Smooth muscle cell of the brain vasculature (primary cell): ENCODE measurements at places on chromosomes 12 and 14.

DNA sequence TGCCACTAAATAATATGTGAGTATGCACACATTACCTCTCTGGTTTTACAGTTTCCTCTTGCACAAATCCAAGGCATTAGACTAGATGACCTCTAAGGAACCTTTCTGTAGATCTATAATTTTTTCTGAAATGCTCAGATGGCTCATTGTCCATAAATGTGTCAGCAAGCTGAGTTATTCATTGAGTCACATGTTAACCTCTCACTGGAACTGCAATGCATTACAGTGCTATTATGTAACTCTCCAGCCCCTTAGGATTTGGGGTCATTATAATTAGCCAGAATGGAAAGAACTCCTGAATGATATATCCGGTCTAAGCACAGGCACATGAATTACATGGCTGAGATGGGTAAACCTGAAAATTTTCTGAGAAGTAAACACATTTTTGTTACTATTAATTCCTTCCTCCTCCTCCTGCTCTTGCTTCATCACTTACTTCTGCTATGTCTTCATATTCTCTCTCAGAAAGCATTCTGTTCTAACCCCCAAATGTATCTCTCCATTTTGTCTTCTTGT, 20.3 kb upstream of the DRAM1 start:
- no peak for DNase-seq

DNA sequence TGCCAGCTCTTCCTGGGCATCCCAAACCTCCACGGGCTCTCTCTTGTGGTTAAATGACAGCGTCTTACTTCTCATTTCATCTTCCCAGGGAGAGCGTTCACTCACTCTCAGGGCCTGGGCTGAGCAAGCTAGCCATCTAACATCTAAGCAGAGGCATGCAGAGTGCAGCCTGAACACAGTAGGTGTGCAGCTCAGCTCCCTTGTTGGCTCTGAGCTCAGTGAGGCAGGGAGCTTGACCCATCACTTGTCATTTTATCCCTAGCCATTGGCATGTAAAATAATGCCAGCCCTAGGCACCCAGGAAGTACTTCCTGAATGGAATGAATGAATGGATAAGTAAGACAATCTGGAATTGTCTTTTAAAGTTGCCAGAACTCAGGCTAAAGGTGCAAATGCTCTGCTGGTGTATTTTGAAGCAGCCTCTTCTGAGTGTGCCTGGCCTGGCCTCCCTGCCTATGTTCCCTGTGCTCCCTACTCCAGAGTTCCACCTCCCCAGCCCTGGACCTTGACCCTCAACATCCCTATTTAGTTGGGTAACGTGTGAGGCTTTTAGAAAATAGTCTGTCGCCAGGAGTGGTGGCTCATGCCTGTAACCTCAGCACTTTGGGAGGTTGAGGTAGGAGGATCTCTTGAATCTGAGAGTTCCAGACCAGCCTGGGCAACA, 9.5 kb upstream of the MEG3 start:
- DNase-seq: no peak

- peak; percentile 51 for DNase-seq
Measured at GRCh38 chr12:115135800-115136211, 451.8 kb upstream of the TBX3 start.

- peak; percentile 97 for DNase-seq
Measured at GRCh38 chr12:108826101-108826806, 31.1 kb downstream of the SSH1 start.

DNA sequence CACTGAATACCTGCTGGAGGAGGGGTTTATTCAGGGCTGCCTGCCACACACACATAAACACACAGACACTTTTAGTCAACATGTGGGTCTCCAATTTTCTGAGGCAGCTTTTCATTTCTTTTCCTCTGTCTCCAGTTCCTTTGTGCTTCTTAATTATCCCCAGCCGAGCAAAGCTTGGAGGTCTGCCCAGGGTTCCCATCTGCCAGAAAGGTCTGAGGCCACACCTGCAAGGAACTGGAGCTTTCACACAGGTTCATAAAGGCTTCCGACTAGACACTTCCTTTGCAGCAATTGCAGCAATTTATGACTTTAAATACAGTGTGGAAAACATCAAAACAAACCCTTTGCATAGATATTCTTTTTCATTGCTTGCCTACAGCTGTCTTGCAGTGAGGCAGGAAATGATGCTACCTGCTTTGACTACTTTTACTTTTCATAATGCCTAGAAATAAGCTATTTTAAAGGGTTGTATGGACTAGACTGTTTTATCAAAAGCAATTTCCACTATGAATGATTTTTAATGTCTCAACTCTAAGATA, 1318.9 kb downstream of the AACS start:
- DNase-seq: no peak

DNA sequence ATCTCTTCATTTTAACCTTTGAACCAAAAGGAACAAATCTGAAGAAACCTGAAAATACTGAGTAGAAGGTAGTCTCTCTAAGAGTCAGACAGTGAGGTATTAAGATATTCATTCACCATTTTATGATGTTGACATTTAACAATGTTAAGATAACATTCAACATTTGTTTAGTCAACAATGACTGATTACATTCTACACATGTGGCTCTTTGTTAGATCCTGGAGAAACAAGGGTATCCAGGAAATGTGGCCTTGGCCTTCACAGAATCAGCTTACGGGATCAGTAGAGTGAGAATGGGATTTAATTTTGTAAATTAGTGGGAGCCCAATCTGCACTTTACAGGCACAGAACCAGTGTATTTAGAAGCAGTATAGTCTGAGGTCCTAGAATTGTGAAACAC, 355.5 kb downstream of the KCNH5 start:
- DNase-seq: no peak

DNA sequence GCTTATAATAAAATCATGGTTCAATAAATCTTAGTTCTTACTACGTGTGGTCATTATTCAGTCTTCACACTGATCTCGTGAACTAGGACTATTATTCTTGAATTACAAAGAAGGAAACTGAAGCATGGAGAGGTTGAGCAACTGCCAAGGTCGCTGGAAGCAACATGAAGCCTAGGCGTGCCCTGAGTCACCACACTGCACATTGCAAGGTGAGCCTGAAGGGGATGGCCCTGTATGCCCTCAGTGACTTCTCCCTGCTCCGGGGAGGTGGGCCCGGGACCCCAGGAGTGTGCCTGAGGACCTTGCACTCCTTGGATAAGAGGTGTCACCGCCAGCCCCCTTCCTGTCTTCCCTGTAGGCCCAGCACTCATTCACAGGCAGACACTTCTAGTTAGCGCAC, 161.6 kb downstream of the CACNA1C start:
- DNase-seq: no peak

GRCh38 chr12:45268672-45269411, 52.9 kb downstream of the ANO6 start:
- DNase-seq: no peak

DNA sequence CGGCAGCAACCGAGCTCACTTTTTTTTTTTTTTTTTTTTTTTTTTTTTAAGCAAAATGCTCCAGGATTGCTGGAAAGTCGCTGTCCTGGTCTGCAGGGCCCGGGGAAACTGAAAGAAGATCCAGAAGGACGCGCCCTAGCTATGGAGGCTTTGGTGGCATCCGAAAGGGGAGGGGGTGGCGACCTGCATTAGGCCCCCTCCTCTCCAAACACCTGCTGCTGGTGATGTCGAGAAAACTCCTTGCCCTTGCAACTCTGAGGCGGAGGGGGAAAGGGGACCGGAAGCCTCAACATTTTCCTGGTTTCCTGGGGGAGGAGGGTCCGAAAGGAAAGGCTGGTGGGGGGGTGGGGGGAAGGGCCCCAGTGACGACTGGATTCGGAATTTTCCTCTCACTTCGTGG, 421.1 kb downstream of the VRK1 start:
- DNase-seq: no peak

GRCh38 chr12:101761350-101761749, 22.1 kb upstream of the SYCP3 start:
- no peak for DNase-seq

- DNase-seq: no peak
Measured at GRCh38 chr12:109625749-109626377, 52.3 kb downstream of the MVK start.

DNA sequence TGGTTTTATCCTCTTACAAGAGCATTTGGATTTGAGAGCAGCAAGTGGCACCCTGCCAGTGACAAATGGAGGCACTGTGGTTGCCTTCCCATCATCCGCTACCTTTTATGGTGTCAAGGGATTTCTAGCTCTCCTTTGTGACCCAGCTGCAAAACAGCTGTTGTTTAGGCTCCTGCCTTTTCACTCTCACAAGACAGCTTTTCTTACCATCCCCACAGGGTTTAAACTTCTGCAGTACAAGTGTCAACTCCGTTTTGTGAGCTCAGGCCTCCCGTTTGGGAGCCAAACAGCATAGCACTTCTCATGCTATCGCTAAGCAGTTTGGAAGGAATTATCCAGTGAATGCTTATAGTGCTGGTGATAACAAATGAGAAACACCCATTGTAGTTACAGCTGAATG, 331.4 kb downstream of the TMTC2 start:
- DNase-seq: no peak

DNA sequence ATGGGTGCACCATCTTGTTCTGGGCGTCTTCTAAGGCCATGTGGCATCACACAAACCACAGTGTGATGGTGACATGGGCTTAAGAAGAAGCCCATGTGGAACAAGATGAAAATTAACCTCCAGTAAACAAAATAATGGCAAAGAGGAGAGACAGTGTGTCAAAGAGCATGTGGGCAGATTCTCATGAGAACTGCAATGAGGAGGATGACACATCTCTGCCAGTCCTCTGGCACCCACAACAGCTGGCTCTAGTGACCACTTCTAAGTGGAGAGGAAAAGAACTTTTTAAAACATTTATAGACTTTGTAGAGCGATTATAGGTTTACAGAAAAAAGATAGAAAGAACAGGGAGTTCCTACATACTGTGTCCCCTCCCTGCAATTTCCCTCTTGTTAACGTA, 401.4 kb downstream of the ATP23 start:
- no peak for DNase-seq

- no peak for DNase-seq
Measured at GRCh38 chr12:108040947-108041346, 88.1 kb upstream of the WSCD2 start.

GRCh38 chr12:121724925-121725324, 12.4 kb downstream of the TMEM120B start:
- no peak for DNase-seq
